Activated effector memory CD4-positive, alpha-beta T cell treated with anti-CD3 and anti-CD28 coated beads, Interleukin-2, amount 50 U/mL, for 16 hours (primary cell): ENCODE measurements at places on chromosomes 13 and 19.

DNA sequence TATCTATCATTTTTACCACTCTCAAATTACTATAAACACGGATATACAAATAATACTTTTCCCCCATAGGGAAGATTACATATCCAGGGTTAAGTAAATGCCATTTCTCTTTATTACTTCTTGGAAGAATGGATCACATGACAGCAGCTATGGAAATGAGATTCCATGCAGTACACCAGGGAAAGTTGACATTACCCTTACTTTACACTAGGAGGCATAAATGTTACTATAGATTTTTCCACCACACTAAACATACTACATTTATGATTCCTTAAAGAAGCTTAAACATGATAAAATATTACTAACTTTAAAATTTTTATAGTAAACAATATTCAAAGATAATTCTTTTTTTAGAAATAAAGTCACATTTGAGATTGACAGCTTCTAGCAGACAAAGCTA, 611.4 kb downstream of the PCDH9 start:
- DNase-seq, result no peak

- DNase-seq, result no peak
Measured at GRCh38 chr13:44934724-44935123, 54.5 kb downstream of the NUFIP1 start.

GRCh38 chr19:1079566-1080111, 12.7 kb downstream of the ARHGAP45 start:
- peak; percentile 89 for DNase-seq

DNA sequence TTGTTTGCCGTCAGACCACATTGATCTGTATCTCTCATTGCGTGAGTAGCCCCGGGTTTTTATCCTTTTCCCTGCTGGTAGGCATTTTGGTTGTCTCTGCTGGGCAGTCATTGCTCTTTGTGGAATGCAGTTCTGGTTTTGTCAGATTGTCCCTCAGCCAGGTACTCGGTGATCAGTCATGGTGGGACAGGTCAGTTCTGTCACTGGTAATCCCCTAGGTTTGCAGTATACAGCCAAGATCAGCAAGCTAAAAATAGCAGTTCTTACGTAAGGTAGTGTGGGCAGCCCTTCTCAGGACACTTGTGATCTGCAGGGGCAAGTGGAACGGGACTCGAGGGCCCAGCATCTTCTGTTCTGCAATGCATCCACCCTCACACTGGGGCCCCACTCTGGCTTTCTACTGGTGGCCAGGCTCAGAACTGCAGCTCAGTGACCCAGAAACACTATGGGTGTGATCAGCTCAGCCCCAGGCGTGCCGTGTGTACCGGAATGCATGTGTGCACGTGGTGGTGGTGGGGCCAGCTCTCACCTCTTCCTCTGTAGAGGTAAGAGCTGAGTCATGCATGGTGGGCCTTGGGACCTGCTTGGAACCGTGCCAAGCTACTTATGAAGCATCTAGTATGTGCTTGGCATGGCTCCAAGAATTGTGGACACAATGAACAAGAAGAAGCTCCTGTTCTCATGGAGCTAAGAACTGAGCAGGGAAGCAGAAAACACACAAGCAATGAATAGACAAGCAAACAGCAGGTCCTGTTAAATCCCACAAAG, 6.3 kb downstream of the PLEKHF1 start:
- DNase-seq, result peak; percentile 94

- no peak for DNase-seq
Measured at GRCh38 chr13:91236182-91236581, 111.3 kb upstream of the MIR17HG start.

DNA sequence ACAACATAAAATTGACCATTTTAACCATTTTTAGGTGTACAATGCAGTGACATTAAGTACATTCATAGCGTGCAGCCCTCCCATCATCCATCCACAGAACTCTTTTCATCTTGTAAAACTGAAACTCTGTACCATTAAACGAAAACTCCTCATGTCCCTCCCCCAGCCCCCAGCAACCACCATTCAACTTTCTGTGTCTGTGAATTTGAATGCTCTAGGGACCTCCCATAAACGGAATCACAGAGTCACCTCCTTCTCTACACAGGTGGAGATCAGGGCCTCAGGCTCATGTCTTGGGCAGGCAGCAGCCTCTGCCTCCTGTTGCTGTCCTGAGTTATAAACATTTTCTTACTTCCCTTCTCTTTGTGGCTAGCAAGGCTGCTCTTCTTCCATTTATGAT, 7.3 kb upstream of the CCNE1 start:
- DNase-seq, result no peak

- no peak for DNase-seq
Measured at GRCh38 chr13:110869805-110870706, 44.8 kb downstream of the ANKRD10 start.

DNA sequence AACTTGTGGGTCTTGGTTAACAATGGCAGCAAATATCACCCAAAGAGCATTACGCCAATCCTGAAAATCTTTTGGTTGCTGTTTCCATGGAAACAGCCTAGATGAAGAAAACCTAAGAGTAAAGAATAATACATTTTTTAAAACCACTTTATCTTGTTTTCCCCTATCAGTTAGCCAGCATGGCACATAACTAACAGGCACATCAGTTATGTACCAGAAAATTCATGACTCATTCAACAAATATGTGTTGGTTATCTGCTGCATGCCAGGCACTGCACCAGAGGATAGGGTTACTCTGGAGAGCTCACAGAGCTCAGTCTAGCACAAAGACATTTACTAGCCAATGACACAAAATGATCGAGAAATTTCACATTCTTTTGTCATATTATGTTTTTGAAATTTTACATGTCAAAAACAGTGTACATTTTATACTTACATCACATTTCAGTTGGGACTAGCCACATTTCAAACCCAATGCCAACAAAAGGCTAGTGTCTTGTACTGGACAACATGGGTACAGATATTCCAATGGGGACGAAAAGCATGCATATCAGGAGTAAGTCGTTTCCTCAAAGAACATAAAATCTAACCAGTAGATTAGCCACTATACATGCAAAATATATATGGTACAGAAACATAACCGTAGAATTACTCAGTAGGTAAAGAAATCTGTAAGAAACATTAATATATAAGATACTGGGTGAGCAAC, 20.3 kb downstream of the LNX2 start:
- no peak for DNase-seq

DNA sequence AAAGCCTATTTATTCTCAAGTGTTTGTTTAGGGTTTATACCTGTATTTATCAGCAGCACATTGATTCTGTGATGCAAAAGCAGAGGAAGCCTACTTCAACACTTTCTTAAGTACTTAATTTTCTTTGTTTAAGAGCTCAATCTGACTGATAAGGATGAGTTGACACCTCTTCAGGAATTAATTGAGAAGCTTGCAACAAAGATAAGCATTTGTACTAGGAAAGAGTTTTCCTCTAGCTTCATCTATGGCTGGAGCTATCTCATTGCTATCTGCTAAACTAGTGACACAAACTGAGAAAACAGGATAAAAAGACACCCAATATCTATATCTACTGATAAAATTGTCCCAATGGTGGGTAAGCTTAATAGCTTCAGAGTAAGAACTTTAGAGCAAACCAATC, 170.1 kb upstream of the SLITRK6 start:
- DNase-seq, result no peak

DNA sequence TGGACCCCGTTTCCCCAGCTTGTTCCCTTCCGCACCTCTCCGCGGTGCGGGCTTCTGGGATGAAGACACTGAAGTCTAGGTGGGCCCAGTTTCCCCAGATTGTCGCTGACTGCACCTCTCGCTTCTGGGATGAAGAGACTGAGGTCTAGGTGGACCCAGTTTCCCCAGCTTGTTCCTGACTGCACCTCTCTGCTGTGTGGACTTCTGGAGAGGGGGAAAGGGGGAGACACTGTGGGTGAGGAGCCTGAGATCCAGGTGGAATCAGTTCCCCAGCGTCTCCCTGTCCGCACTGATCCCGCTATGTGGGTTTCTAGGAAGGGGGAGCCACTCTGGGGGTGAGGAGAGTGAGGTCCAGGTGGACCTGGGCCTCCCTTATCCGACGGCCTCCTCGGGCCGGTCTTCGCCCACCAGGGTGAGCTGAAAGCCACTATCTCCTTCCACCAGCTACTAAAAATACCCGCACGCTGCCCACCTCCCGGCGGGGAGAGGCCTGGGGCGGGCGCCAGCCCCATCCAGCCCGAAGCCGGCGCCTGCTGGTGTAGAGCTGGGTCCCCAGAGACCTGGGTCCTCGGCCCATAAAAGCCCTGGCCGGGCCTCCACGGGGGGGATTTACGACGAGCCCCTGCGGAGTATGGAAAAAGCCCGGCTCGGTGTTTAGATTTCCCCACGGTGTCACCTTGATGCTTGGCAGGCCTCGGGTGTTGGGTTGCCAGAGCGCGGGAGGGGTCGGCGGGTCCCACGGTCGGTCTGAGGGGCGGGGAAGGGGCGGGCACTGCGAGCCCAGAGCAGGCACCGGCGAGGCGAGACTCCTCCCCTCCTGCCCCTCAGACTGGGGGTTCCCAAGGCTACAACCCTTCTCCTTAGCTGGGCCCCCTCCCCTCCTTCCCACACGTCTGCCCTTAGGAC, 10.6 kb downstream of the FUT6 start:
- DNase-seq, result no peak

- DNase-seq, result no peak
Measured at GRCh38 chr19:42140125-42140754, 8.0 kb upstream of the POU2F2 start.
